Body of pancreas (tissue), 4 donors: ENCODE measurements at places on chromosomes 2 and 18.

DNA sequence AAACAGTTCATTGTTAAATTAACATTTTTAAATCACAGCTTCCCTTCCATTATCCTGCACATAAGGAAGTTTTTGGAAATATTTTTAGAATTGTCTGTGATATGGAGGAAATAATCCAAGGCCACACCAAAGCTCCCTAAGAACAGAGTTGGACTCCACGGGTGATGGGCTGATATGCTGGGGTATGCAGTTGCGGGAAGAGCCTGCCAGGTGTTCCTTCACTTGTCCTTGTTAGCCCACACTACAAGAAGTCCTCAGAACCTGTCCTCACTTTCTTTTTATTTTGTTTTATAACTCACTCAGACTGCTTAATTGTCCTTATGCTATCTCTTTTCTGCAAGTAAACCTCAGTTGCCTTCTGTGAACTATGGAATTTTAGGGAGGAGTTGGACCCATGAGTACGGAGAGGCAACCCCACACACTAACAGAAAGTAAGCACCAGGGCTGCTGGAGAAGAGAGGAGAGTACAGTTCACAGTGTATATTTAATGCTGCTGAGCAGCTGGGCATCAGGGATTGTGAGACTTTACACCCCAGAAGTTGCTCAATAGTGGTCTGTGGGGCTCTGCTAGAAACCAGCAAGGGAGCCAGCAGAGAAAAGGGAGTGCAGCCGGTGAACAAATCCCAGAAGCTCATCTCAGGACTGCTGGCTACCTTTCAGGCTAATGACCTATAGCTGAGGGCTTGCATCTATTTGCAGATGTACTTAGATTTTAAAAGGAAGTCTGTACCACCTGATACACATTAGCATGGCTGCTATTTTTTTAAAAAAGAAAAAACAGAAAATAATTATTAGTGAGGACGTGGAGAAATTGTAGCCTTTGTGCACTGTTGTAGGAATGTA lies 280.1 kb upstream of the STON1 start:
- H3K27ac ChIP-seq, result no peak overlapping the region
- no peaks in the 10 kb centered on the region for H3K36me3 ChIP-seq
- no peaks in the 10 kb centered on the region for H3K27me3 ChIP-seq
- peaks cover 6% of the 10 kb centered on the region for H3K4me1 ChIP-seq

GRCh38 chr2:112777036-112777435 lies 7.3 kb downstream of the IL1A start:
- no peaks in the 10 kb centered on the region for H3K4me1 ChIP-seq
- H3K27me3 ChIP-seq, result no peaks in the 10 kb centered on the region
- no peak for DNase-seq
- no peak overlapping the region for H3K4me3 ChIP-seq

GRCh38 chr18:58624011-58624410 lies 4.9 kb downstream of the ALPK2 start:
- DNase-seq, result no peak
- H3K4me3 ChIP-seq, result no peak overlapping the region
- no peaks in the 10 kb centered on the region for H3K4me1 ChIP-seq
- no peak overlapping the region for H3K27ac ChIP-seq

DNA sequence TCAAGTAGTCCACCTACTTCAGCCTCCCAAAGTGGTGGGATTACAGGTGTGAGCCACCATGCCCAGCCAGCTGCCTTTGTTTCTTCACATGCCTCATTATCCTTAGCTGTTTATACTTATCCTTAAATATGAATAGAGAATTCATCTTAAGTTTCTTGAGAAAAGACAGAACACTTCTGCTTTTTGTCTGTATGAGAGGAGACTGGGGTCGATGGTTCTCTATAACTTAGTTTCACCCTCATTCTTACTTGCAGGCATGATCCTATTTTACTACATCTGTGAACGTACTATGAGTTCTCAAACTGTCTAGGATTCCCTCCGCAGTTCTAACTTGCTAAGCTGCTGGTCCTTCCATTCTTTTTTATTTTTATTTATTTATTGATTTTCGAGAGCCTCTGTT lies 20.4 kb downstream of the PPM1B start:
- DNase-seq, result no peak
- H3K27me3 ChIP-seq, result no peaks in the 10 kb centered on the region
- peaks cover 31% of the 10 kb centered on the region for H3K4me1 ChIP-seq

GRCh38 chr2:27033253-27033852 lies 588 bp downstream of the TMEM214 start:
- H3K27me3 ChIP-seq, result no peaks in the 10 kb centered on the region
- H3K4me3 ChIP-seq, result peak overlapping the region; percentile 97
- H3K27ac ChIP-seq, result peak overlapping the region; percentile 84

GRCh38 chr2:62423235-62423634 lies 82.8 kb downstream of the TMEM17 start:
- no peaks in the 10 kb centered on the region for H3K36me3 ChIP-seq
- no peak for DNase-seq
- no peaks in the 10 kb centered on the region for H3K27me3 ChIP-seq
- H3K27ac ChIP-seq, result no peak overlapping the region
- no peak overlapping the region for H3K4me3 ChIP-seq

- DNase-seq, result peak; percentile 78
- H3K27ac ChIP-seq, result peak overlapping the region; percentile 77
- H3K36me3 ChIP-seq, result no peaks in the 10 kb centered on the region
- H3K27me3 ChIP-seq, result no peaks in the 10 kb centered on the region
- H3K4me1 ChIP-seq, result peaks cover 42% of the 10 kb centered on the region
Measured at GRCh38 chr2:6977113-6977741, 60.0 kb downstream of the RNF144A start.

GRCh38 chr2:205463466-205464025 lies 218.8 kb upstream of the NRP2 start:
- no peaks in the 10 kb centered on the region for H3K36me3 ChIP-seq
- H3K27ac ChIP-seq, result no peak overlapping the region
- no peak for DNase-seq
- H3K27me3 ChIP-seq, result no peaks in the 10 kb centered on the region
- no peak overlapping the region for H3K4me3 ChIP-seq

DNA sequence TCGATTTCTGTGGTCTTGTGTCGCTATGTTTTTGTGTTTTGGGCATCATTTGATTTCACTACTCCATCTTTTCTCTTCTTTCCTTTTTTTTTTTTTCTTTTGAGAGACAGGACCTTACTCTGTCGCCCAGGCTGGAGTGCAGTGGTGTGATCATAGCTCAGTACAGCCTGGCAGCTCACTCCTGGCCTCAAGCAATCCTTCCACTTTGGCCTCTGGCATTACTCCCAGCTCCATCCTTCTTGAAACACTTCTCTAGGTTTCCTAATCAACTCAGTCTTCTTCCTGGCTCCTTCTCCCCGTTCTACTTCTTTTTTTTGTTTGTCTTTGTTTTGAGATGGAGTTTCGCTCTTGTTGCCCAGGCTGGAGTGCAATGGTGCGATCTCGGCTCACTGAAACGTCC lies 26.5 kb downstream of the TCF23 start:
- peaks cover 18% of the 10 kb centered on the region for H3K27me3 ChIP-seq
- no peak overlapping the region for H3K27ac ChIP-seq
- peaks cover 5% of the 10 kb centered on the region for H3K4me1 ChIP-seq
- no peaks in the 10 kb centered on the region for H3K36me3 ChIP-seq

- no peaks in the 10 kb centered on the region for H3K27me3 ChIP-seq
- no peak overlapping the region for H3K4me3 ChIP-seq
- H3K27ac ChIP-seq, result no peak overlapping the region
- H3K4me1 ChIP-seq, result no peaks in the 10 kb centered on the region
Measured at GRCh38 chr2:165584126-165584654, 114.7 kb downstream of the CSRNP3 start.

- no peaks in the 10 kb centered on the region for H3K27me3 ChIP-seq
- no peaks in the 10 kb centered on the region for H3K36me3 ChIP-seq
- DNase-seq, result no peak
- no peak overlapping the region for H3K27ac ChIP-seq
- no peaks in the 10 kb centered on the region for H3K4me1 ChIP-seq
Measured at GRCh38 chr18:3861495-3861894, 411.5 kb downstream of the TGIF1 start.

DNA sequence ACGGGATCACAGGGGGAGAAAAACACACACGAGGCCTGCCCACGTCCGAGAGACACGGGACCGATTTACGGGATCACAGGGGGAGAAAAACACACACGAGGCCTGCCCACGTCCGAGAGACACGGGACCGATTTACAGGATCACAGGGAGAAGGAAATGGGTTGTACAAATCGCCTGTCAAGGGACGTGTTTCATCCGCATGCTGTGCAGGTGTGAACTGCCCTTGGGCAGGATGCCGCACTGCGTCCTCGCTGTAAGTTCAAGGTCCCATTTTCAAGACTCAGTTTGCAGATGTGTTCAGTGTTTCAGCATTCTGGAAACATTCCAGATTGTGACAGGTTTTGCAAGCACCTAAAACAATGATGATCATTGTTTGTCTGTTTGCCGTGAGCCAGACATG lies 2.3 kb upstream of the KCNG2 start:
- peaks cover 19% of the 10 kb centered on the region for H3K27me3 ChIP-seq
- no peaks in the 10 kb centered on the region for H3K36me3 ChIP-seq
- H3K4me1 ChIP-seq, result peaks cover 31% of the 10 kb centered on the region
- no peak overlapping the region for H3K27ac ChIP-seq
- no peak for DNase-seq

- no peaks in the 10 kb centered on the region for H3K36me3 ChIP-seq
- no peak for DNase-seq
- H3K27ac ChIP-seq, result no peak overlapping the region
- H3K4me1 ChIP-seq, result peaks cover 28% of the 10 kb centered on the region
- H3K27me3 ChIP-seq, result no peaks in the 10 kb centered on the region
Measured at GRCh38 chr2:73292316-73292905, 937 bp downstream of the EGR4 start.

GRCh38 chr2:222952204-222952603 lies 91.4 kb downstream of the ACSL3 start:
- no peak overlapping the region for H3K27ac ChIP-seq
- peak; percentile 55 for DNase-seq
- H3K27me3 ChIP-seq, result no peaks in the 10 kb centered on the region
- no peaks in the 10 kb centered on the region for H3K36me3 ChIP-seq
- no peaks in the 10 kb centered on the region for H3K4me1 ChIP-seq

GRCh38 chr2:11667866-11668637 lies 1.9 kb downstream of the NTSR2 start:
- no peaks in the 10 kb centered on the region for H3K27me3 ChIP-seq
- H3K27ac ChIP-seq, result no peak overlapping the region
- H3K36me3 ChIP-seq, result no peaks in the 10 kb centered on the region
- H3K4me1 ChIP-seq, result peaks cover 10% of the 10 kb centered on the region
- DNase-seq, result no peak

GRCh38 chr2:191950132-191950874 lies 103.4 kb upstream of the CAVIN2 start:
- H3K4me3 ChIP-seq, result no peak overlapping the region
- no peak for DNase-seq
- H3K27ac ChIP-seq, result no peak overlapping the region
- H3K36me3 ChIP-seq, result no peaks in the 10 kb centered on the region
- no peaks in the 10 kb centered on the region for H3K4me1 ChIP-seq
- no peaks in the 10 kb centered on the region for H3K27me3 ChIP-seq

DNA sequence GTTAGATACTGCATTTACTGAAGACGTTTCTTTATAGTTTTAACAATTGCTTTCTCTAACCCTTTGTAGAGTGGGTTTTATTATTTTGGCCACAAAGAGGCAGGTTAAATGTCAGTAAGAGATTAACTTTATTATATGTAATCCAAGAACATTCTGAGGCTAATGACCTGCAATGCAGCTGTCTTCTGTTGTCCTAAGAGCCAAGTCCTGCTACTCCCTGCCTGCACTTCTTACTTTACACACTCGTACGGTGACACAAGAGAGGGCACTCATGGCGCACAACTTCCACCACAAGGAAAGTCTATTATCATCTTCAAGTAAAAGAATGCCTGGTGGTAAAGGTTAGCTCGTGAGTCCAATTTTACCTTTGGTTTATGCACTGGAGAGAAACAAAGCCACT lies 471.0 kb upstream of the HNMT start:
- no peaks in the 10 kb centered on the region for H3K36me3 ChIP-seq
- DNase-seq, result no peak
- no peaks in the 10 kb centered on the region for H3K4me1 ChIP-seq
- peaks cover 3% of the 10 kb centered on the region for H3K27me3 ChIP-seq

- no peak overlapping the region for H3K4me3 ChIP-seq
- no peak for DNase-seq
- H3K27me3 ChIP-seq, result no peaks in the 10 kb centered on the region
- no peak overlapping the region for H3K27ac ChIP-seq
- H3K36me3 ChIP-seq, result no peaks in the 10 kb centered on the region
- H3K4me1 ChIP-seq, result peaks cover under 1% of the 10 kb centered on the region
Measured at GRCh38 chr18:58756596-58757240, 85.5 kb downstream of the MALT1 start.

DNA sequence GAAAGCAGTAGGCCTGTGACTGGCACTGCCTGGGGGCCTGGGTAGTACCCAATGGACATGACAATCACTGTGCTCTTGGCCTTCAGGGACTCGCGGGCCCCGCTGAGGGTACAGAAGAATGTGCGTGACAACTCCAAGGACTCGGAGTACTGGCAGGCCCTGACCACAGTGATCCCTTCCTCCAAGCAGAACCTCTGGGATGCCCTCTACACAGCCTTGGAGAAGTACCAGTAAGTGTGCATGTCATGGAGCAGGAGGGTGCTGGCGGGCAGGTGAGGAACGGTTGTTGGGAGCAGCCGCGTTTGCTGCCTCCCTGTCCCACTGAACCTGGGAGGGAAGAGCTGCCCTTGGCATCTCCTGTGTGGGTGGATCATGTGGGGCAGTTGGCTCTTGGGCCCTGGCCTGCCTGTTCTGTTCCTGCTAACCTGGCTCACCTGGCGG lies 23.3 kb downstream of the OTOF start:
- H3K27me3 ChIP-seq, result no peaks in the 10 kb centered on the region
- DNase-seq, result no peak
- no peaks in the 10 kb centered on the region for H3K4me1 ChIP-seq

GRCh38 chr2:140865837-140866236 lies 1265.0 kb downstream of the LRP1B start:
- H3K36me3 ChIP-seq, result no peaks in the 10 kb centered on the region
- H3K4me1 ChIP-seq, result no peaks in the 10 kb centered on the region
- no peak overlapping the region for H3K27ac ChIP-seq
- DNase-seq, result no peak
- no peaks in the 10 kb centered on the region for H3K27me3 ChIP-seq

GRCh38 chr2:224062481-224063297 lies 23.6 kb upstream of the SERPINE2 start:
- no peaks in the 10 kb centered on the region for H3K36me3 ChIP-seq
- no peaks in the 10 kb centered on the region for H3K4me1 ChIP-seq
- no peak for DNase-seq
- no peaks in the 10 kb centered on the region for H3K27me3 ChIP-seq

DNA sequence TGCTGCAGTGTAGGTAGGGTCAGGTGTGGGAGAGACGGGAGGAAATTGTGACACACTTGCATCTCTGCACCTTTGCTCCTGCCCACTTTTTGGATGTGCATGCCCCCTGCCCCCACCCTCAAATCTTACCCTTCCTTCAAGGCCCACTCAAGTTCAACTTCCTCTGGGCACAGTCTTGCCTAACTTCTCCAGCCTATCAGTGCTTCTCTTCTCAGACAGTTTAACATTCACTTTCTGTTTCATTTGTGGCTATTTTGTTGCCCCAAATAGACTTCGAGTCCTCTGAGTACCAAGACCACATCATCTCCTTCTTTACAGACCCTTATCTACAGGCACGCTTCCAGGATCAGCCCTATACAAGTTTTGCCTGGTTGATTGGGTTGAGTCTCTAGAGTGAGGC lies 2.7 kb downstream of the ST8SIA5 start:
- no peaks in the 10 kb centered on the region for H3K36me3 ChIP-seq
- DNase-seq, result no peak
- peaks cover 23% of the 10 kb centered on the region for H3K4me1 ChIP-seq
- no peak overlapping the region for H3K27ac ChIP-seq
- H3K27me3 ChIP-seq, result peaks cover 7% of the 10 kb centered on the region
- no peak overlapping the region for H3K4me3 ChIP-seq
